ENCODE measurements at places on chromosomes 2 and 18.

GRCh38 chr18:3495691-3496430, 45.9 kb downstream of the TGIF1 start:
- no peak for DNase-seq

GRCh38 chr2:99959261-99960014, 183.0 kb downstream of the AFF3 start:
- no peak for DNase-seq

GRCh38 chr18:60090170-60090569, 190.4 kb downstream of the PMAIP1 start:
- DNase-seq, result peak; percentile 61

DNA sequence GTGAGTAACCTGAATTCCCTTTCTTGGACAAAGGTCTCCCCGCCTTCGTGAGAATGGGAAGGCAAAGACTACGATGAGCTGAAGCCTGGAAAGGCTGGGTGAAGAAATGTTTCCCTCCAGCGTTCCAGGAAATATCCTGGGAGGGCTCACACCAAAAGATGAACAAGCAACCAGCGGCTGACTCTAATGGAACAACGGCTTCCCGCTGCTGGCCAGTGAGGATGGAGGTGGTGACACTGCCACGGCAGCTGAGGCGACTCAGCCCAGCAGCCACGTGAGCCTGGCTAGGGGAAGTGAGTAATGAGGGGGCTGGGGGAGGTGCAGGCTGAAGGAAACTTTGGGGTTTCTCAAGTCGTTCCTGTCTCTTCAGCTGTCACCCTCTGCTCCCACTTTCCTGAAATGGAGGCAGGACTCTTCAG, 105.0 kb upstream of the SMAD7 start:
- DNase-seq, result no peak

DNA sequence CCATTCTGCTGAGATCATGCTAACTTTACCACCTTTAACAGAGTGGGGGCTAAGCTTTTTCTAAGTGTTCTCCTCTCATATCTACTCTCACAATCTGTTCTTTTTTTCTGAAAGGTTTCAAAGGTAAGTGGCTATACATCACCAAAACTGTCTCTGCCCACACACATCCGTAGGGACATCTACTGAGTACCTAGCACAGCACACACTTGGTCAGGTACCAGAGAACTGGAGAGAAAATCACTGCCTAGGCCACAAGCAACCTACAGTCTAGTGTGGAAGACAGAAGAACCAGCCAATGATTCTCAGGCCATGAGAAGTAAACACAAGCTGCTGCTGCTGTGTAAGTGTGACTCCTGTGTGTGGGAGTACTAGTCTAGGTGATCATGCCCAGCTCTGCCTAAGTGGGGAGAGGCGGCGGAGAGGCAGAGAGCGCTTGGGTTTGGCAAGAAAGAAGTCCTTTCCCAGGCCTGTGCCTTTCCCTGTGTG, 176.1 kb upstream of the ZFP36L2 start:
- DNase-seq, result no peak

DNA sequence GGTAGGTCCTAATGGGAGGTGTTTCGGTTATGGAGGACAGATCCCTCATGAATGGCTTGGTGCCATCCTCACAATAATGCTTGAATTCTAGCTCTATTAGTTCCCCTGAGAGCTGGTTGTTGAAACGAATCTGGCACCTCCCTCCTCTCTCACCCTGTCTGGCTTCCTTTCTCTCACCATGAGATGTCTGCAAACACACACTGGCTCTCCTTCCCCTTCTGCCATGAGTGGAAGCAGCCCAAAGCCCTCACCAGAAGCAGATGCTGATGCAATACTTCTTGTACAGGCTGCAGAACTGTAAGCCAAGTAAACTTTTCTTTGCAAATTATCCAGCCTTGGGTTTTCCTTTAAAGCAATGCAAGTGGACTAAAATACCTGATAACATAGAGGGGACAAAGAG, 86.6 kb downstream of the RND3 start:
- no peak for DNase-seq

GRCh38 chr2:229586746-229587705, 127.3 kb downstream of the DNER start:
- DNase-seq, result peak; percentile 66
